Activated effector memory CD4-positive, alpha-beta T cell treated with Interleukin-2 at 50 U/mL for 16 hours (primary cell): ENCODE measurements at places on chromosomes 2 and 18.

GRCh38 chr2:73020657-73021370 lies 50.7 kb downstream of the SFXN5 start:
- DNase-seq = no peak

DNA sequence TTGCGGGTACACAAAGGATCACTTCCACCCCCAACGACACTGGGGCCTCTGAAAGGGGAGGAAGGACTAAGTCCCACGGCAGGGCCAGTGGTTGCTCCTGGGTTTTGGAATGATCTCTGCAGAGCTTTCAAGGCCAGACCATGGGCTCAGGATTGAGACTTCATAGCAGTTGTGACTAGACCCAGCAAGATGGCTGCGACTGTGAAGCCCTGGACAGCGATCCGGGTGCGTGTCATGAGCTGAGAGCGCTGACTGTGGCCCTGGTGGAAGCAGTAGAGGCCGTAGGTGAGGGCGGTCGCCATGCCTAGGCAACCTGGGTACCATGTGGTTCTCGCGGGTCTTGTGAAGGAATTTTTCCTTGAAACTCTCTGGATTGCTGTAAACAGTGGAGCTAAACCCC lies 27.3 kb downstream of the NCL start:
- DNase-seq = no peak

GRCh38 chr2:24754985-24755705 lies 38.0 kb downstream of the PTRHD1 start:
- DNase-seq = no peak

DNA sequence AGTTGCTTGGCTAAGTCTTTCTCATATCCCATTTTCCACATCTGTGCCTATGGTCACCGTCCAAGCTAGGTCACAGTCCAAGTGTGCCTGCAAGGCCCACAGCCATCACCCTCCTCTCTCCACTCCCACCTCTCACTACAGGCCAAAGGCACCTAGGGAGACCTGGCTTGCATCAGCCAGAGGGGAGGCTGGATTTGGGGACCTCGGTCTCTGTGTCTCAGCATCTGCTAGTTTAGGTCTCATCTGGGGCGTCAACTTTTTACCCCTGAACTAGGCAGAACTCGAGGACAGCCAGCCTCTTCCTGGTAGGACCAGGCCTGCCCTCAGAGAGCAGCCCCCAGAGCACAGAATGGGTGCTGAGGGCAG lies 217.1 kb downstream of the DYSF start:
- no peak for DNase-seq

- DNase-seq = no peak
Measured at GRCh38 chr2:129806990-129807389, 172.5 kb upstream of the RAB6C start.

GRCh38 chr2:949384-950079 lies 1.1 kb upstream of the SNTG2 start:
- DNase-seq = no peak

GRCh38 chr18:76955524-76956170 lies 133.3 kb downstream of the ZNF236 start:
- no peak for DNase-seq

DNA sequence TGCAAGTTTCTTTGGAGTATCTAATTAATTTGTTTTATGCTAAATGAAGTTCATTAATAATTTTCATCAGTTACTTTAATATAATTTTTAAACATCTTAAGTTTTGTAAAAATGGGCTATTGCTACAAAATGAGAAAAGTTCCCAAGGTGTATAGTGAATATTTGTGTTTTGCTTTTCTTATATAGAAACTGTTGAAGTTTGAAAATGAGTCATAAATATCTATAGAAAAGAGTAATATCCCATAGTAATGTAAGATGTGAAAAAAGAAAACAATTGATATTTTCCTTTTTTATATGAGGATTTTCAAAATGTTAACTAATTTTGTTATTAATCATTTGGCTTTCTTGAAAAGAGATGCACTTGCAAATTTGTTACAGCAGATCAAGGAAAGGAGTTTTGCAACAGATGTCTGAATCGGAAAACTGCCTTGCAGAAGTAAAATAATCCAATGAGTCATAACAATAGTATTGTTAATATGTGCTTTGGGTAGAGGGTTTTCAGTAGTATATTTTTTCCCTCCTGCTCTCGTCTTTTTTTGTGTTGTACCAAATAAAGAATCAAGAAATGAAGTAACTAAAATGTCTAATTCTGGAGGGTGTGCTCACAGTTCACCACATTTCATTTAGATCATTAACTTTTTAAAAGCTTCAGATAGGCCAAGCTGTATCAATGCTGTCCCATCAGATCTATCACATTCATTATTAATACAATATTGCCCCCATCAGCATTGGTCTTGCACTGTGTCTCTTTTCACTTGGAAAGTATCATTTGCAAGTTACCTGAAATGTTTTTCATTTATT lies 15.5 kb downstream of the DUSP19 start:
- DNase-seq = no peak

DNA sequence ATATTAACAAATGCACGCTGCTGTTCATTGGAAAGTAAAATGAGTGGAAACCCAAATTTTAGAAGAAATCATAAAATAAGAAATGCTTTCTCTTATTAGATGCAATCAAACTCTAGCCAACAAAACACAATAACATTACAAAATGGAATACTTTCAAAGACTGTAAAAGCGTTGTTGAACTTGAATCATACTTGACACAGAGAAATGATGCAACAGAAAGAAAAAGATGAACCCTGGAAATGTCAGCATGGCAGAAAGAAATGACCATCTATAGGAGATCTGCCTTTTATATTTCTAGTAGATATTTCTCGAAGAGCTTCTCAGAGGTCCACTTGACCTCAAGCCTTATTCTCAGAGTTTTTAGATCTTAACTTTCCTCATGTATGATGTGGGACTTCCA lies 170.6 kb upstream of the MEIS1 start:
- no peak for DNase-seq

GRCh38 chr2:104502901-104503300 lies 351.0 kb upstream of the POU3F3 start:
- DNase-seq = no peak

GRCh38 chr2:98554116-98554861 lies 54.0 kb downstream of the COA5 start:
- no peak for DNase-seq

- DNase-seq = no peak
Measured at GRCh38 chr18:79786786-79787526, 10.8 kb upstream of the KCNG2 start.

DNA sequence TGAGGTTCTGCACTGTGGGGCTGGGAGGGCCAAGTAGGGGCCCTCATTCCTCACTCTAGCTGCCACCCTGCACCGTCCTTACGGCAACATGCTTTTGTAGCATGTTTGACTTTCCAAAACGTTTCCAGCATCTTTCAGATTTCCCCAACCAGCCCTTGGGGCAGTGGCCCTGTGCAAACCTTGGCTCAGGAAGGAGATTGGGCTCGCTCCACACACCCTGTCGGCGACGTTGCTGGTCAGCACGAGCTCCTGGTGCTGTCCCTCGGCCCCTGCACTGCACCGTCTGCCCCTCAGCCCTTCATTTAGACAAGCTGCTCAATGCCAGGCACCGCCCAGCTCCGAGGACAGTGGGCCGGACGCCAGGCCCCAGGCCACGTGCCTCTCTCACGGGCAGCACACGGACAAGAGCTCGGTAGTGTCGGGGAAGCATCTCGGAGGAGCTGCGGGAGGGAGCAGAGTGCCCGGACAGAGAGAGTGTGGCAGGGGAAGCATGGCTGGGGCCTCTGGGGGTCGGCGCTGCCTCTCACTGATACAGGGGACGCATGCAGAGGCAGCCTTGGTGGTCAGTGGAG lies 6.9 kb downstream of the GPR17 start:
- no peak for DNase-seq

DNA sequence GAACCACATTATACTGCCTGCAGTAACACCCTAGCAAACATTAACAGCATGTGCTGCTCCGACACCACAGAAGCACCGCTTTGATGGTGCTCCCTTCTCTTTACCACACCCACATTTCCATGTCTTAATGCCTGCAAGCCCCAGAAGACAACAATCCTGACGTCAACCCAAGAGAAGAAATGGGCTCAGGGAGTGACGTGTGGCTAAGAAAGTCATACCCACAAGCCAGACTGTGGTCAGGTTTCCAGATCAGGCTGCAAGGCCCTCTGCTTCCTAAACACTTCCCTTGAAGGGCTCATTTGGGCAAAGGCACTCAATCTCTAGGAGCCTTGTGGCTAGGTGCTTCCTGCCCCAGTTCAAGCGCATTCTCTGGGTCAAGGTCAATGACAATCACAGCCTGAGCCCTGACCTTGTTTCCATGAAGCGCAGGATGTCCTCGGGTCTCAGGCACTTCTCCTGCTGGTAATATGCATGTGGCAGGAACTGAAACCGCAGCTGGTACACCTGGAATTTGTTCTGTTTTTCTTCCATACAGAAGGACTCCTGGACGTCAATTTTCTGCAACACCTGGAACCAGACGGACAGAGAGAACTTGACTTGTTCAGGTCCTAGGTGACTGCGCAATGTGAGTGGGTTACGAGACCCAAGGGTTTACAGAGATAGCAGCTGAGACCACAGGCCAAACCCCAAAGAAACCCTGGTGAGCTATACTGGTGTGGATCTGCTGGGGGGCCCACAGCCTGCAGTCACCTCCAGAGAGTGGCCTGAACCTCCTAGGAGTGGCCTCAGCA lies 67.2 kb downstream of the POLR1A start:
- peak; percentile 58 for DNase-seq

- no peak for DNase-seq
Measured at GRCh38 chr2:72619626-72620025, 206.2 kb downstream of the EXOC6B start.

DNA sequence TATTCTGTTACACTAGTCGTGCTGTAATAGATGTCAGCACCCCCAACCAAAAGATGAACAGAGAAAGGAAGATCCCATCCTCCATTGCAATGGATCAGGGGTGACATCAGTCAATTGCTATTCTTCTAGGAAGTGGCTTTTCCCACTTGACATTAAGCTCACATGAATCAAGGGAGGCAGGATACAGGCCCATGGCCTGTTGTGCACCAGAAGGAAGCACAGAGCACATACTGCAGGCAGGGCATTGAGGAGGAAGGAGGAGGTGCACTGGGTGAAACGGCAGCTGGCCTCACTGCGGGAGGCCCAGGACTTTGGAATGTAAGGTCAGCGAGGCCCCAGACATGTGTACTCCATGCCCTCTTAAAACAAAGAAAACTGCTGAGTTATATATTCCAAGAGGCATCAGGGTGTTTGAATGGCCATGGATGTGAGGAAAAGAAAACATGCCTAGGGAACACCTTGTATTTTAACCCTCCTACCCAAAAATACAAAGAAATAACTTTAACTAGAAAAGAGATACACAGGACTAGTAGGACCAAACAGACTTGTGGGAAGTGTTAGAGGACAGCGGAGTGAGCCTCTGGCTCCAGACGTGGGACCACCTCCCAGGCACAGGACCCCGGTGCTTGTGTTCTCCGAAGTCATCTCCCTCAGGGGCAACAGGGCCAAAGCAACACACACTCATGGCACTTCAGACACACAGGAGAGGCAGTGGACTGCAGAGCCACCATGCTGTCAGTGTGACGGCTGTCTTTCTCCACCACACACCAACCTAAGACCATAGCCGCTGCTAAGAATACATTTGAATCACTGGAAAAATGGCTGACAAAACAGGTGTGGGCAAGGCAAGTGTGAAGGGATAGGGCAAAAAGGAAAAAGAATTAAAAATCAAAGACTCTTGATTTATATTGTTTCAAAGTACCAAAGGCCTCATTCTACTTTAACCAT lies 51.4 kb upstream of the RIOK3 start:
- DNase-seq = no peak

GRCh38 chr2:124877141-124877577 lies 852.1 kb downstream of the CNTNAP5 start:
- no peak for DNase-seq

GRCh38 chr2:240935103-240935876 lies 29.2 kb downstream of the CROCC2 start:
- no peak for DNase-seq

GRCh38 chr18:13309748-13310670 lies 91.4 kb downstream of the LDLRAD4 start:
- no peak for DNase-seq

GRCh38 chr2:183063083-183063482 lies 15.5 kb upstream of the DUSP19 start:
- no peak for DNase-seq

DNA sequence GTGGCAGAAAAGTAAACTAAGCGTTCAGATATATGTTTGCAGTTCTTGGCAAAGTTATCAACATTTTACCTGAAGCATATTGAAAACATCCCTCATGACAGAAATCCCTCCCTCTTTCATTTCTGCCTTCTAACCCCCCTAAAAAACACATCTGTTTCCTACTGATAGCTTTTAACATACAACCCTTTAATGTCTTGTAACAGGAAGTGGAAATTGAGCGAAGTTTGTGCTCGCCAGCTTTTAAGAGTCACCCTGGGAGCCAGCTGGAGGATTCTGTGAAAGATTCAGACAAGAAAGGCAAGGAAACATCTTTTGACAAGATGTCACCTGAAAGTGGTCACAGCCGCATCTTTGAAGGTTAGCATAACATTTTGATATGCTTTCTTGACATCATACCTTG lies 247.4 kb downstream of the XIRP2 start:
- no peak for DNase-seq

DNA sequence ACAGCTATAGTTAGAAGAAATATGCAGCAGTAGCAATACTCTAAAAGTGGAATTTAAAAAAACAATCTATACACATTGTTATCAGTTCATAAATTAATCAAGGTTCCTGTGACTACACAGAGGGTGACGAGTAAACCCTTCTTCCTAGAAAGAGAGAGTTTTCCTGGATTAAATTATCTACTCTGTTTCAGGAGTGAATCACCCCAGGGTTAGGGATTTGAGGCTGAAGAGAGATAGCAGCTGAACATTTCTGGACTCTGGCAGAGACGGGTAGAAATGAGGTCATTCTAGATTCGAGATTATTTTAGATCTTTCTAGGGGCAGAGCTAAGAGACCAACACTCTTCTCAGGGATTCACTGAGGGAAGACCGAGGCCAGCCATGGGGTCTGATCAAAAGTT lies 38.8 kb upstream of the PMAIP1 start:
- DNase-seq = no peak

GRCh38 chr2:172389685-172390339 lies 37.6 kb upstream of the ITGA6 start:
- no peak for DNase-seq

GRCh38 chr2:144753416-144753815 lies 233.5 kb upstream of the ZEB2 start:
- no peak for DNase-seq

DNA sequence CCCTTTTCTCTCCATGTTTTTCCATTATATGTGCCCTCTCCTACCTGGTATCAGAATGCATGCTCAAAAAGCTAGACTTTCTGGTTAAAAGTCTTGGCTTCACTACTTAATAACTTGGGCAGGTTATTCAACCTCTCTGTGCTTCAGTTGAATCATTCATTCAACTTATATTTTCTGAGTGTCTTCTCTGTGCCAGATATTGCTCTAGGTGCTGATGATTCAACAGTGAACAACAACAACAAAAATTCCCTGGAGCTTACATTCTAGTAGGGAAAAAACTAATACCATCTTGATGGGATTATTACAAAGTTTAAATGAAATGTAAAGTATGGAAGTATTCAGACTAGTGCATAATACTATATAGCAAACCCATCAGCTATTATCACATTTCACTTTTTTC lies 55.2 kb downstream of the SOS1 start:
- DNase-seq = no peak
